Activated CD8-positive, alpha-beta T cell treated with anti-CD3 and anti-CD28 coated beads for 36 hours (primary cell): ENCODE measurements at places on chromosomes 1 and 21. TPM values are rescaled to one million over a fixed set of nuclear protein-coding genes. Genes with fewer than 3 reads are reported as not detected.

Gene S1PR1
- total RNA-seq: 63.9 TPM

Gene TMEM125
- 0.81 TPM for total RNA-seq

Gene SPRR4
- not detected for total RNA-seq

Gene FAM20B
- 36.1 TPM for total RNA-seq

Gene MYCL
- total RNA-seq: 0.20 TPM

Gene PEX11B
- 26.3 TPM for total RNA-seq

Gene RPL11
- total RNA-seq: 1,569 TPM

Gene DSCAM
- not detected for total RNA-seq

Gene VWA1
- 0.72 TPM for total RNA-seq

Gene RABGAP1L
- 29.4 TPM for total RNA-seq

Gene MCOLN3
- total RNA-seq: 0.25 TPM

Gene OLFML3
- total RNA-seq: 0.49 TPM

GRCh38 chr1:228399531-228400236, 7.0 kb downstream of the TRIM11 start:
- DNase-seq: no peak
- H3K27ac ChIP-seq: no peak overlapping the region
- H3K4me3 ChIP-seq: no peak overlapping the region
- no peaks in the 10 kb centered on the region for H3K27me3 ChIP-seq
- H3K36me3 ChIP-seq: peaks cover 51% of the 10 kb centered on the region

DNA sequence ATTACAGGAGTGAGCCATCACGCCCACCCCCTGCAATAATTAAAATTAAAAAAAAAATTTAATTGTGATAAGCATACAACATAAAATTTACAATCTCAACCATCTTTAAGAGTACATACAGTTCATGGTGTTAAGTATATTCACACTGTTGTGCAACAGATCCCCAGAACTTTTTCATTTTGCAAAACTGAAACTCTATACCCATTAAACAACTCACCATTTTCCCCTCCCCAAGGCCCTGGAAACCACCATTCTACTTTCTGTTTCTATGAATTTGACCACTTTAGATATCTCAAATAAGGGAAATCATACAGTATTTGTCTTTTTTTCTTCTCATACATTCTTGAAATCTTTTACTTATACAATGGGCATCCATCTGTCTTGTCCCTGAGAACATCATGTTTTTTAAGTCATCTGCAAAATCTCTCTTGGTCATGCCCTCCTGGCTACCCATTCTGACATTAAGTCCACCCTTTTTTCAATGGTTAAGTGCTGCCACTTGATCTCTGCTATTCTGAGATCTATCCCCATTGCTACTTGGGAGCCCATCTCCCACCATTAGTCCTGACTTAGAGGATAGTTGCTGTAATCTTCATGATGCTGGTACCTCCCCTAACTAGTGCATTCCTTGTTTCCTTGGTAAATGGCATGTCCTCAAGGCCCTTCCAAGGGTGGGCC, 39.4 kb upstream of the ZFYVE9 start:
- peaks cover 1% of the 10 kb centered on the region for H3K27me3 ChIP-seq
- no peaks in the 10 kb centered on the region for H3K36me3 ChIP-seq
- H3K4me1 ChIP-seq: peaks cover 7% of the 10 kb centered on the region

GRCh38 chr21:43911015-43911934, 46.3 kb downstream of the AGPAT3 start:
- no peak overlapping the region for H3K4me3 ChIP-seq
- no peak for DNase-seq
- H3K36me3 ChIP-seq: peaks cover 21% of the 10 kb centered on the region
- H3K4me1 ChIP-seq: peaks cover 18% of the 10 kb centered on the region
- no peak overlapping the region for H3K27ac ChIP-seq

- H3K4me1 ChIP-seq: no peaks in the 10 kb centered on the region
- H3K4me3 ChIP-seq: no peak overlapping the region
- no peaks in the 10 kb centered on the region for H3K36me3 ChIP-seq
These were observed 598.5 kb upstream of the ADAMTS5 start for GRCh38 chr21:27565364-27565763.

GRCh38 chr1:163347106-163347505, 25.4 kb downstream of the NUF2 start:
- H3K27me3 ChIP-seq: no peaks in the 10 kb centered on the region
- H3K36me3 ChIP-seq: peaks cover 37% of the 10 kb centered on the region
- no peaks in the 10 kb centered on the region for H3K4me1 ChIP-seq
- no peak for DNase-seq
- no peak overlapping the region for H3K27ac ChIP-seq

DNA sequence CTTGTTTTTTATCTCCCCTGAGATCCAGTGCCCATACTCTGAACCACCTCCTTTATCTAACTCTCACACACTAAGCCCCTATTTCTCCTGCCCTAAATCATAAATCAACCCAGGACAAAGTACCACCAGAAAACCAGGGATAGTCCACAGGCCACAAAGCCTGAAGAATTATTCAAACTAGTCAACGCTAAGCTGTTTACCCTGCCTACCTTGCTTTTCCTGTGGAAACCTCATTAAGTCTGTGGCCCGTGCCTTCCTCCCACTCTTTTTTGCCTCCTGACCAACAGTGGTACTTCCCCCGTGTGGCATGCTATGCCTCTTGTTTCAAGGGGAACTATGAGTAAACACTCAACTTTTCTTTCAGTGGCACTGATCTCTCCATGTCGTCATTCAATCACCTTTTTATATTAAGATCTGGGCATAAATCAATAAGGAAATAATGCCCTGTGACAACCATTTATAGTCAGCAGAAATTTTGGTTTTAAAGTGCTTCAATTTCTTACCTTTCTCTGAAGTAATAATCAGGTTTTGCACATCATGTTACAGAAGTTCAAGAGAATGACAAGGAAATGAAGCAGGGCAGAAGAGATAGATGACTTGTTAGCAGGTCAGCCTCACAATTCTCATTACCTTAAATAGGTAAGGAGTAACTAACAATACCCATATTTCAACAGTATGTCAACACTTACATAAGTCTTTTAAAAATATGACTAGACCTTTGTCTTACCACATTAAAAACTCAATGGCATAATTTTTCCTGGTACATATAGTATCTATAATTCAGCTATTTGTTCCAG, 32.1 kb downstream of the EYA3 start:
- H3K4me1 ChIP-seq: peaks cover 46% of the 10 kb centered on the region
- H3K36me3 ChIP-seq: peaks cover 22% of the 10 kb centered on the region
- H3K27ac ChIP-seq: peak overlapping the region; percentile 90
- peak overlapping the region; percentile 11 for H3K4me3 ChIP-seq
- peak; percentile 92 for DNase-seq

DNA sequence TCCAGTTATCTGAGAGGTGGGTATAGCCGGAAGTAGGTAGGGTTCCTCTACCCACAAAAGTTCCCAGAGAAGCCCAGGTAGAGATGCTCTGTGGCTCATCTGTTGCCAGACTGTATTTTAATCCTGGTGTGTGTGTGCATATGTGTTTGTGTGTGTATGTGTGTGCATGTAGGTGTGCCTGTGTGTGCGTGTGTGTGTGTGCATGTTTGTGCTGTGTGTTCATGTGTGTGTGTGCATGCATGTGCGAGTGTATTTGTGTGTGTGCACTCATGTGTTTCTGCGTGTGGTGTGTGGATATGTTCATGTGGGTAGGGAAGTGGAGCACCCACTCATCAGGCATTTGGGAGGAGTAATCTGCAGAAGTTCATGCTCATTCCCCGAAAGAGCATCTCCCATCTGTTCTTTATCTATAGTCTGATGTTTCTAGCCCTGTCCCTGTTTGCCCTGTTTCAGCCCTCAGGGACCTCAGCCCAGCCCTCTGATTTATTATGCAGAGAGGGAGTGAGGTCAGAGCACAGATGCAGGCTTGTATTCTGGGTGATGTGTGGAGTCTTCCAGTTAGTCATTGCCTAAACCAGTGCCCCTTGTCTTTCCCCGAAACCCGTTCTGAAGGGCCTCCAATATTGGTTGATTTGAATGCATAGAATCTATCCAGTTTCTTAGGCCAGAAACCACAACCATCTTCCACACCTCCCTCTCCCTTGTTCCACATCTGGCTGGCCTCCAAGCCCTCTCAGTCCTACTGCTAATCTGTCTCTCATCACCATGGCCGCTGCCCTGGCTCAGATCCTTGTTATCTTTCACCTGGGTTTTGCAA, 69.1 kb downstream of the DISC1 start:
- DNase-seq: no peak
- H3K27me3 ChIP-seq: no peaks in the 10 kb centered on the region
- H3K36me3 ChIP-seq: peaks cover 1% of the 10 kb centered on the region
- H3K27ac ChIP-seq: no peak overlapping the region
- H3K4me1 ChIP-seq: peaks cover 11% of the 10 kb centered on the region

DNA sequence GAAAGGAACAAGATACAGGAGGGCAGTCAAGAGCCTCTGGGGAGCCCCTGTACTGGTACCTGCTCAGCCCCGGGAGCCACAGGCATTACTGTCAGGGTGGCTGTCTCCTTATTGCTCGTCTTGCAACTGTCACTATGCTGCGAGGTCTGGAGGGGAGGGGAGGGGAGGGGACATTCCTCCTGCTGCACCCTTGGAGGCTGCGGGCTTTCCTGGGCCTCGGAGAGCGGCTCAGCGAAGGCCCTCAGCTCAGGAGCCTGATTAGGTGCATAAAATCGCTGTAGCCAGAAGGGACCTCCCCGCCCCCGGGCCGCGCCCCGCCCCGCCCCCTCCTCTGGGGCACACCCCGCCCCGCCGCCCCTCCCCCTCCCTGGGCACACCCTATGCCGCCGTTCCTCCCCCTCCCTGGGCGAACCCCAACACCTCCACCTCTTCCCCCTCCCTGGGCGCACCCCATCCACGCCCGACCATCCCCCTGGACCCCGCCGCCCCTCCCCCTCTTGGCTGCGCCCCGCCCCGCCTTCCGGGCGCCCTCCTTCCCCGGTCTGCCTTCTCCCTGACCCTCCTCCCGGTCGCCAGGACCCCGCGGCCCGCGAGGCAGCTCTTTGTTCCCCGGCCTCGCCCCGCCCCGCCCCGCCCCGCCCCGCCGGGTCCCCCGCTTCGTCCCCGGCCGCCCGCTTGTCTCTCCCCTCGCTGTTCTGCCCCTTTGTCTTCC, 35.5 kb downstream of the CACHD1 start:
- peak; percentile 75 for DNase-seq
- H3K4me3 ChIP-seq: peak overlapping the region; percentile 81
- H3K27ac ChIP-seq: peak overlapping the region; percentile 84
- H3K4me1 ChIP-seq: peaks cover 22% of the 10 kb centered on the region
- no peaks in the 10 kb centered on the region for H3K36me3 ChIP-seq

DNA sequence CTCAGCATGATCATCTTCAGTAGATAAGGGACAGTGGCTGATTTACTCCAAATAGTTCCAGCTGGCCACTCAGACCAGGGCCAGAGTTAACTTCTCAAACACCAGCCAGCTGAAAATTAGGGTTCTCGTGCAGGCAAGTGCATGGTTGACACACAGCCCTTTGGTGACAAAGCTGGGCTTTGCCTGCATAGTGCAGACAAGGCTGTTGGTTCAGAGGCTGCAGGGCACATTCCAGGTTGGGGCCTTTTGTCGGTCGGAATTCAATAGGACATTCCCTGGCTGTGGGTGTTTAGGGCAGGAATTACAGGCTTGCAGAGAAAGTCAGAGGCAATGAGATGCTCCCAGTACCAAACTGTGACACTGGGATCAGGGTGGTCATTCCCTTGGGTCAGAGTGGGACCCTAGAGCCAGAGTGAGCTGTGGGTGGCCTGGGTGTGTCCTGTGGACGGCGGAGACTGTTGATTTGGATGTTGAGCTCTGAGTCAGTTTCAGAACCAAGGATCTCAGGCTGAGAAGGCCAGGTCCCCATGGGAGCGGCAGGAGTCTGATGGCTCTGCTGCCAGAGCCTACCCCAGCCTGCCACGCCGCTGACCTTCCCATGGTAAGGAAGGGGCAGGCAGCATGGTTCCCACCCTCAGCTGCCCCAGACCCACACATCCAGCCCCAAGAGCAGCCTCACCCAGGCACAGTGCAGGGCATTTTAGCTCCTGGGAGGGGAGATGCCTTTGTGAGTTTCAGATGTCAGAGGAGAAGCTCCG, 56.2 kb downstream of the STUM start:
- no peaks in the 10 kb centered on the region for H3K36me3 ChIP-seq
- no peak for DNase-seq
- no peaks in the 10 kb centered on the region for H3K27me3 ChIP-seq
- no peak overlapping the region for H3K27ac ChIP-seq
- H3K4me1 ChIP-seq: peaks cover 3% of the 10 kb centered on the region
- H3K4me3 ChIP-seq: no peak overlapping the region

DNA sequence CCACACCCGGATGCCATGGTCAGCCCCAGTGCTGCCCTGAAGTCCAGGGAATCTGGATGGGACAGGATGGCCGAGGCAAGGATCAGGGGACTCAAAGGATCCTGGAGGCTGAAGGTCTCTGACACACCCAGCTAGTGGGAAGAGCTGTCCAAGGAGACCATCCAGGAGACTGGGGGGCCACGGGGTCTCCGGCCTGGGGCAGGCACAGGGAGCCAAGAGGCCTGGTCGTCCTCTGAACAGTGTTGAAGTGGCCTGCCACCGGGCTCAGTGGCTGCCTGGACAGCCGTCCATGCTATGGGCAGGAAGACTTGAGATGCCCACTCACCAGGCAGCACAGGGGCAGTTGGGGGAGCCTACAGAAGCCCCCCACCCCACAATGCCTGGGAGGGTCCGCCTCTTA, 41.9 kb downstream of the MEGF6 start:
- no peaks in the 10 kb centered on the region for H3K36me3 ChIP-seq
- H3K27ac ChIP-seq: no peak overlapping the region
- DNase-seq: no peak
- H3K4me3 ChIP-seq: no peak overlapping the region

DNA sequence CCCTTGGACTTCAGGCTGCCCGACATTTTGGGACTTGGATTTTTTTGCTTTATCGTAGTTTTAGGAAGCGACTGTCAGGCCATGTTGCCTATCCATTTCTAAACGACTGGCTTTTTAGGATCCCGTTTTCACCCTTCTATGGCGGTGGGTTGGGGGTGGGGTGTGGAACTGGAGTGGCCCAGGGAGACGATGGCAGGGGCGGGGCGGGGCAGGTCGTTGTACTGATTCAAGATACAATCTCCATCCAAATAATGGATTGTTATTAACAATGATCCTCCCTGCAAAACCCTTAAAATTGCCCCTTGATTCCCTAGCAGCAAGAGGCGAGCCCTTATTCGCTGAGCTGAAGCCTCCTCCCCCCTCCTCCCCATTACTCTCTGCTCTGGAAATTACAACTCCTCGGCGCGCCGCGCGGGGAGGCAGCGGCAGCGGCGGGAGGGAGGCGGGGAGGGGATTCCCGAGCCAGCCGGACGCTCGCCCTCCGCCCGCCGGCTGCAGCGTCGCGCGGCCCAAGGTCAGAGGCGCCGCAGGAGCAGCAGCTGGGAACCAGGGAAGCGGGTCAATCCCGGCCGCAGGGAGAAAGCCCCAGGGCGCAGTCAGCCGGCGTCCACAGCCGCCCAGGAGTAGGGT, at the start of gene TRIM67:
TRIM67 (plus strand) TSS at position 392 of the 630 bp plus-strand sequence. CDS start 912 bp downstream, outside the sequence.
- no peaks in the 10 kb centered on the region for H3K36me3 ChIP-seq
- H3K27ac ChIP-seq: no peak within 1 kb of the TSS
- peaks cover 57% of the 10 kb centered on the region for H3K27me3 ChIP-seq
- no peak for DNase-seq

DNA sequence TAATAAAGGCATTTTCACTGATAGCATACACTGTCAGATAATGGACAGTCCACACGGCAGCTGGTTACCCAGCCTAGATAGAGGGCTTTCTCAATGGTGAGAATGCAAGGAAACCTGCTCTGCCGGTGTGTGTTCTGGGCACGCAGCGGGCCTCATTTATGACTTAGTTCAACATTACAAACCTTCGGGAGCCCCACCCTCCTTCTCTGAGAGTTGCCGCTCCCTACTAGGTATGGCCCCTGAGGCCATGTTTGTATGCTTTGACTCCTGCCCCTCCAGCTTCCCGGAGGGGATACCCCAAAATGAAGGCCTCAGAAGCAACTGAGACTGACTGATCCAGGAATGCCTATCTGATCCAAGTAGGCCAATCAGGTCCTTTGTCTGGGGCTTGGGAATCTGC, 17.2 kb upstream of the FABP3 start:
- peaks cover 6% of the 10 kb centered on the region for H3K27me3 ChIP-seq
- H3K27ac ChIP-seq: no peak overlapping the region
- no peak for DNase-seq
- no peaks in the 10 kb centered on the region for H3K36me3 ChIP-seq
- H3K4me3 ChIP-seq: no peak overlapping the region
